ENCODE measurements at places on chromosomes 7 and 10. TPM values are rescaled to one million over a fixed set of nuclear protein-coding genes. Genes with fewer than 3 reads are reported as not detected.

AGAP9 gene
- 12.8 TPM for total RNA-seq

- no peaks in the 10 kb centered on the region for H3K4me1 ChIP-seq
- DNase-seq, result no peak
- no peak overlapping the region for H3K27ac ChIP-seq
- H3K27me3 ChIP-seq, result no peaks in the 10 kb centered on the region
- no peak overlapping the region for H3K4me3 ChIP-seq
These were observed 1231.6 kb upstream of the CELF2 start for GRCh38 chr10:9786101-9786500.

SLC16A9 gene
- total RNA-seq, result 23.1 TPM

GRCh38 chr10:78794736-78795455 is 273.9 kb upstream of the ZMIZ1 start:
- no peak overlapping the region for H3K27ac ChIP-seq
- H3K4me1 ChIP-seq, result peaks cover 4% of the 10 kb centered on the region
- no peak for DNase-seq
- H3K4me3 ChIP-seq, result no peak overlapping the region
- no peaks in the 10 kb centered on the region for H3K27me3 ChIP-seq

GRCh38 chr7:155763691-155764437 is 48.4 kb downstream of the SHH start:
- H3K36me3 ChIP-seq, result peaks cover 24% of the 10 kb centered on the region
- H3K27ac ChIP-seq, result peak overlapping the region; percentile 64
- H3K4me3 ChIP-seq, result no peak overlapping the region

DNA sequence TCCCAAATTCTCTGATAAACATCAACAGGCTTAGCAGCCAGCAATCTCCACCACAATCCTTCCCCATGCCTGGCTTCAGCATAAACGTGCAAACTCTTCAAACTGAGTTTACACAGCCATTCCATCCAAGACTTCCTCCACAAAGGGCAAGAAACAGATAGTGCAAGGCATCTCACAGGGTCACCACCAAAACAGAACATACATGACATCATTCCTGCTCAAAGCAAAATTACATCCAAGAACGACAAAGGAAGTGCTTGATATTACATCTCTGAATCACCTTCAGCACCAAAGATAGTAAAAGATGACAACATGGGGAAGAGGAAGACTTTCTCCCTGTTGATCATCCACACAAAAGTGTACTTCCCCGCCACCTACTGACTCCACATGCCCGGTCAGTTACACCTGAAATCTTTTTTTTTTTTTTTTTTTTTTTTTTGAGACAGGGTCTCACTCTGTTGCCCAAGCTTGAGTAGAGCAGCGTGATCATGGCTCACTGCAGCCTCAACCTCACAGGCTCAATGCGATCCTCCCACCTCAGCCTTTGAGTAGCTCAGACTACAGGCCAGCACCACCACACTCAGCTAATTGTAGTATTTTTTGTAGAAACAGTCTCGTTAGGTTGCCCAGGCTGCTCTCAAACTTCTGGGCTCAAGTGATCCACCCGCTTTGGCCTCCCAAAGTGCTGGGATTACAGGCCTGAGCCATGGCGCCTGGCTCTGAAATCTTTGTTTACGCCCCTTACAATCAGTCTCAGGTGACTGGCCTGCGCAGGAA is 127.5 kb downstream of the PARD3 start:
- peaks cover 6% of the 10 kb centered on the region for H3K36me3 ChIP-seq
- no peak overlapping the region for H3K4me3 ChIP-seq
- H3K27me3 ChIP-seq, result no peaks in the 10 kb centered on the region
- peaks cover 19% of the 10 kb centered on the region for H3K4me1 ChIP-seq
- no peak for DNase-seq
- no peak overlapping the region for H3K27ac ChIP-seq

SEPTIN7 gene
- 223 TPM for total RNA-seq

CAMK2B gene
- total RNA-seq, result 2.4 TPM

ZNF398 gene
- 19.6 TPM for total RNA-seq

DNA sequence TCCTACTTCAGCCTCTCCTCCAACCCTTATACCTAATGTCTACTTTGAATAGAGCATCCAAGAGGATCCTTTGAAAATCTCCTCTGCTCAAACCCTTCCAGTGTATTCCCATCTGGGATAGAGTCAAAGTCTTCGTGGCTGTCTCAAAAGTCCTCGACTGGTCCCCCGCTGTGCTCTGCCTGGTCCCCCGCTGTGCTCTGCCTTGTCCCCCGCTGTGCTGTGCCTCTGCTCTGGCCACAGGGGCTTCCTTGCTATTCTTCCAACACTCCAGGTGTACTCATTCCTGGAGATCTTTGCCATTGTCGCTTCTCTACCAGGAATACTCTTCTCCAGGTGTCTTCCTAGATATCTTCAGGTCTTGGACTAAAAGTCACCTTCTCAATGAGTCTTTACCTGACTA is 36.1 kb upstream of the COMMD3 start:
- peaks cover 22% of the 10 kb centered on the region for H3K27me3 ChIP-seq
- H3K27ac ChIP-seq, result no peak overlapping the region
- H3K4me3 ChIP-seq, result no peak overlapping the region
- no peak for DNase-seq
- H3K36me3 ChIP-seq, result no peaks in the 10 kb centered on the region

GRCh38 chr7:28190077-28190710 is 9.6 kb upstream of the JAZF1 start:
- H3K36me3 ChIP-seq, result no peaks in the 10 kb centered on the region
- no peak overlapping the region for H3K4me3 ChIP-seq
- no peak for DNase-seq
- H3K27ac ChIP-seq, result no peak overlapping the region

- no peaks in the 10 kb centered on the region for H3K36me3 ChIP-seq
- H3K4me3 ChIP-seq, result no peak overlapping the region
- no peaks in the 10 kb centered on the region for H3K4me1 ChIP-seq
- peak overlapping the region; percentile 48 for H3K27ac ChIP-seq
- no peak for DNase-seq
- no peaks in the 10 kb centered on the region for H3K27me3 ChIP-seq
These were observed 15.7 kb downstream of the DNTT start for GRCh38 chr10:96319754-96320474.

GRCh38 chr10:44183667-44184632 is 200.9 kb downstream of the CXCL12 start:
- DNase-seq, result no peak
- peaks cover 10% of the 10 kb centered on the region for H3K4me1 ChIP-seq
- H3K27ac ChIP-seq, result no peak overlapping the region
- no peak overlapping the region for H3K4me3 ChIP-seq
- no peaks in the 10 kb centered on the region for H3K27me3 ChIP-seq

- peaks cover 6% of the 10 kb centered on the region for H3K36me3 ChIP-seq
- no peaks in the 10 kb centered on the region for H3K27me3 ChIP-seq
- DNase-seq, result no peak
- no peak overlapping the region for H3K27ac ChIP-seq
These were observed 10.7 kb upstream of the AKR1B1 start for GRCh38 chr7:134469622-134470021.

DNA sequence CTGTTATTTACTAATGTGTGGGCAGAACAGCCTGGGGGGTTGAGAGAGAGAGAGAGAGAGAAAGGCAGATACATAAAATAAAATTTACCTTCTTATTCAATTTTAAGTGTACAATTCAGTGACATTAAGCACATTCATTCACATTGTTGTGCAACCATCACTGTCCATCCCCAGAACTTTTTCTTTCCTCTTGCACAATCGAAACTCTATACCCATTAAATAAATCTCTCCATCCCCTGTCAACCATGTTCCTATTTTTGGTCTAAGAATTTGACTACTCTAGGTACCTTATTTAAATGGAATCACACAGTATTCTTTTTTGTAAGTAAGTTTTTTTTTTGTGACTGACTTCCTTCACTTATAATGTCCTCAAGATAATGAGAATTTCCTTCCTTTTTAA is 181.6 kb downstream of the SND1 start:
- no peaks in the 10 kb centered on the region for H3K27me3 ChIP-seq
- peaks cover 5% of the 10 kb centered on the region for H3K4me1 ChIP-seq
- no peak overlapping the region for H3K4me3 ChIP-seq
- H3K36me3 ChIP-seq, result peaks cover 6% of the 10 kb centered on the region
- peak overlapping the region; percentile 51 for H3K27ac ChIP-seq

DNA sequence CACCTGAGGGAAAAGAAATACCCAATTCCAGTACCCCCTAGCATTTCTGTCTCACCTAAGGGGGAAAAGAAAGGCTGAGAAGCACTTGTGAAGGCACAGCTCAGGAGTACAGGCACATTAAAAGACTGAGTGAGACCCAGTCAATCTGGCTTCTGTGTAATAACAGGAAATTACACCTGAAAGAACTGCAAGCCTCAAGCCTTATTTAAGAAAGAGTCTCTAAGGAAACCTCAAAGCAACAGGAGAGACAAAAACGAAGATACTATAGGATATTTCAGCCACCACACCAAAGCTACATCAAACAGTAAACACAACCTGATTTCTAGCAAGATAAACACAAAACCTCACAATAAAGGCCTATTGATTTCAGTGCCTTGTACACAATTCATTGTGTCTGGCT is 69.6 kb upstream of the CDK1 start:
- H3K27ac ChIP-seq, result no peak overlapping the region
- H3K4me1 ChIP-seq, result peaks cover 19% of the 10 kb centered on the region
- DNase-seq, result no peak
- no peaks in the 10 kb centered on the region for H3K27me3 ChIP-seq
- peaks cover 9% of the 10 kb centered on the region for H3K36me3 ChIP-seq

- DNase-seq, result no peak
- no peak overlapping the region for H3K4me3 ChIP-seq
- no peaks in the 10 kb centered on the region for H3K4me1 ChIP-seq
- H3K27me3 ChIP-seq, result peaks cover 3% of the 10 kb centered on the region
- H3K36me3 ChIP-seq, result no peaks in the 10 kb centered on the region
These were observed 138.5 kb downstream of the SLIT1 start for GRCh38 chr10:97047083-97047736.

HOGA1 gene
- total RNA-seq, result 0.36 TPM

DNA sequence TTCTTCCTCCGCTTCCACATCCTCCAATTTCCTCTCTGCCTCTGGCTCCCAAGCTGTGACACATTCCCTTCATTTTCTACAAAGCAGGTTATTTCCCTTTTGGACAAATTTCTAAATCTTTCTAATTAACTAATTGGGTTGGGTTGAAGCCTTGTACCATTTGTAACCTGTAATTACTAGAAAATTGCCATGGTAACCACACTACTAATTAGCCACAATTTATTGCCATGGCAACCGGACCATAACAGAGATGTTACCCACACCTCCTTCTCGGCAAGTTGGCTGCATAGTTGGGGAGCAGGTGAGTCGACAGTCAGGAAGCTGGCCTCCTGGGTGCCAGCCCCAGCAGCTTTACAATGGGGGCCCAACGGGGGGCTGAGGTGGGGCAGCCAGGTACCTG is 61.6 kb downstream of the GOLGA7B start:
- H3K4me1 ChIP-seq, result no peaks in the 10 kb centered on the region
- no peaks in the 10 kb centered on the region for H3K36me3 ChIP-seq
- no peak for DNase-seq
- no peak overlapping the region for H3K4me3 ChIP-seq

- H3K27ac ChIP-seq, result no peak overlapping the region
- H3K36me3 ChIP-seq, result peaks cover 7% of the 10 kb centered on the region
- no peaks in the 10 kb centered on the region for H3K4me1 ChIP-seq
- H3K27me3 ChIP-seq, result no peaks in the 10 kb centered on the region
- no peak for DNase-seq
These were observed 365.6 kb downstream of the ANKRD7 start for GRCh38 chr7:118590107-118590506.

COL28A1 gene
- 0.28 TPM for total RNA-seq

- H3K4me1 ChIP-seq, result no peaks in the 10 kb centered on the region
- no peak overlapping the region for H3K4me3 ChIP-seq
- peaks cover 13% of the 10 kb centered on the region for H3K36me3 ChIP-seq
These were observed 100.8 kb downstream of the ACTR3B start for GRCh38 chr7:152860310-152860709.

- H3K4me1 ChIP-seq, result peaks cover 13% of the 10 kb centered on the region
- H3K27me3 ChIP-seq, result no peaks in the 10 kb centered on the region
- H3K4me3 ChIP-seq, result no peak overlapping the region
These were observed 286.2 kb downstream of the PLXNA4 start for GRCh38 chr7:132290021-132290420.

GRCh38 chr7:46930366-46930765 is 651.5 kb downstream of the TNS3 start:
- H3K27me3 ChIP-seq, result no peaks in the 10 kb centered on the region
- H3K4me1 ChIP-seq, result no peaks in the 10 kb centered on the region
- no peak overlapping the region for H3K27ac ChIP-seq
- H3K4me3 ChIP-seq, result no peak overlapping the region

GRCh38 chr7:50379082-50379481 is 71.1 kb downstream of the FIGNL1 start:
- H3K27ac ChIP-seq, result no peak overlapping the region
- H3K4me3 ChIP-seq, result no peak overlapping the region
- H3K4me1 ChIP-seq, result peaks cover 6% of the 10 kb centered on the region
- no peak for DNase-seq

DNA sequence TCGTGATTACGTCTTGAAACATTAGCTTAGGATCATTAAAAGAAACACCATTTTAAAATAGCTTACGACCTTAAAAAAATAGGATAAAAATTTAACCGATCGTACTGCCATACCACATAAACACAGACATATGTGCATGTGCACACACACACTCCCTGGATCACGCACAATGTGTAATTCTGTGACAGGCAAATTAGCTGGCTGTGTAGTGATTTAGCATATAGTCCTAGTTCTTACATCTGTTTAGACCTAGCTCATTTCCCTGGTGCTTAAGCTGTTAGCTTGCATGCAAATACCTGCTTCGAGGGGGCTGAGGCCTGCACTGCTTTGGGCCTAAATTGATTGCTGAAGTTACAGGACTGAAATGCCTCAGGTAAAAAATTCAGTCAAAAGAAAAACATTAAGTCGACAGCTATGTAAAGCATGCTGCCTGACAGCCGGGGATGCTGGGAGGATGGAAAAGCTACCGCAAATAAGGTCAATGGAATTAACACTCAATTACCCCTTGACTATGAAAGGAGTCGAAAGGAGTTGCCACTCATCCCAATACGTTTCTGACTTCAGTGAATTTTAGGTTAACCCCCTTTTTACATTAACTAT is 267.1 kb upstream of the FZD8 start:
- H3K36me3 ChIP-seq, result no peaks in the 10 kb centered on the region
- no peaks in the 10 kb centered on the region for H3K4me1 ChIP-seq
- no peak overlapping the region for H3K4me3 ChIP-seq
- H3K27me3 ChIP-seq, result no peaks in the 10 kb centered on the region

- no peak for DNase-seq
- peaks cover 32% of the 10 kb centered on the region for H3K4me1 ChIP-seq
- H3K4me3 ChIP-seq, result no peak overlapping the region
These were observed 90.0 kb downstream of the CCDC71L start for GRCh38 chr7:106570948-106571418.

GRCh38 chr10:13883636-13884444 is 297.1 kb downstream of the PRPF18 start:
- no peaks in the 10 kb centered on the region for H3K27me3 ChIP-seq
- DNase-seq, result no peak
- no peak overlapping the region for H3K4me3 ChIP-seq

TMEM140 gene
- total RNA-seq, result not detected

- no peak for DNase-seq
- H3K36me3 ChIP-seq, result peaks cover 3% of the 10 kb centered on the region
- H3K4me1 ChIP-seq, result peaks cover 17% of the 10 kb centered on the region
- no peak overlapping the region for H3K27ac ChIP-seq
- H3K27me3 ChIP-seq, result no peaks in the 10 kb centered on the region
These were observed 342.7 kb upstream of the KLF6 start for GRCh38 chr10:4127518-4128315.

TMEM270 gene
- not detected for total RNA-seq

CD36 gene
- 0.23 TPM for total RNA-seq

PLAU gene
- total RNA-seq, result 4.2 TPM

HDAC9 gene
- 28.3 TPM for total RNA-seq

SPDYE9 gene
- not detected for total RNA-seq

GJD4 gene
- not detected for total RNA-seq
